ENCODE measurements at places on chromosomes 12 and 14.

DNA sequence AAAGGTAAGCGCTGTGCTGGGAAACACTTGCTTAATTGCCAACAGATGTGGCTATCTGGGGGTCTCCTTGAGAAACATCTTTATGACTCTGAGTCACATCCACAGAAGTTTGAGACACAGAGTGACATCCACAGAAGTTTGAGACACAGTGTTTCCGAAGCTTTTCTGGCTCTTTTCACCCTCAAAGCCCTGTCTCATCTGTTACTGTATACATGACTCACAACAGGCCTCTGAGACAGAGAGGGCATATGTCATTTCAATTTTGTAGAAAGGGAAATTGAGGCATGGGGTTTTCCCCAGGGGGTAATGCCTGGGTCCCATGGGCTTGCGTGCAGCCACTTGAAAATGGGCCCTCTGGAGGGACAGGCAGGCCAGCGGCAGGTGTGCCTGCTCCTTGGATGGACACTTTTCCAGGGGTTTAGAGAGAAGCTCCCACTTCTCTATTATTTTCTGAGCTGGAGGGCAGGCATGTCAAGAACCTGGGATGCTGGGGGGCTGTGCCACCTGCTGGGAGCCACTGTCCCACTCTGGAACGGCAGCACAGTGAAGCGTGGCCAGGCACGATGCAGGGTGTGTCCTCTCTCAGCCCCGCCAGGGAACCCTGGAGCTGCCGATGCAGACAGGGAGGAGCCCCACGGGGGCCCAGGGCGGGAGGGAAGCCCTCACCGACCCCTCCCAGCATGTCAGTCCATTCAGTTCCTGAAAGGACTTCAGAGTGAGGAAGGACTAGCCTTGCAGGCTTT, 111.3 kb upstream of the FKBP4 start:
- no peak for DNase-seq

- no peak for DNase-seq
These were observed 44.3 kb upstream of the RESF1 start for GRCh38 chr12:31914927-31915326.

- no peak for DNase-seq
These were observed 15.6 kb downstream of the FAM186A start for GRCh38 chr12:50380761-50381325.

GRCh38 chr14:104115131-104115600, 23.2 kb upstream of the KIF26A start:
- no peak for DNase-seq

DNA sequence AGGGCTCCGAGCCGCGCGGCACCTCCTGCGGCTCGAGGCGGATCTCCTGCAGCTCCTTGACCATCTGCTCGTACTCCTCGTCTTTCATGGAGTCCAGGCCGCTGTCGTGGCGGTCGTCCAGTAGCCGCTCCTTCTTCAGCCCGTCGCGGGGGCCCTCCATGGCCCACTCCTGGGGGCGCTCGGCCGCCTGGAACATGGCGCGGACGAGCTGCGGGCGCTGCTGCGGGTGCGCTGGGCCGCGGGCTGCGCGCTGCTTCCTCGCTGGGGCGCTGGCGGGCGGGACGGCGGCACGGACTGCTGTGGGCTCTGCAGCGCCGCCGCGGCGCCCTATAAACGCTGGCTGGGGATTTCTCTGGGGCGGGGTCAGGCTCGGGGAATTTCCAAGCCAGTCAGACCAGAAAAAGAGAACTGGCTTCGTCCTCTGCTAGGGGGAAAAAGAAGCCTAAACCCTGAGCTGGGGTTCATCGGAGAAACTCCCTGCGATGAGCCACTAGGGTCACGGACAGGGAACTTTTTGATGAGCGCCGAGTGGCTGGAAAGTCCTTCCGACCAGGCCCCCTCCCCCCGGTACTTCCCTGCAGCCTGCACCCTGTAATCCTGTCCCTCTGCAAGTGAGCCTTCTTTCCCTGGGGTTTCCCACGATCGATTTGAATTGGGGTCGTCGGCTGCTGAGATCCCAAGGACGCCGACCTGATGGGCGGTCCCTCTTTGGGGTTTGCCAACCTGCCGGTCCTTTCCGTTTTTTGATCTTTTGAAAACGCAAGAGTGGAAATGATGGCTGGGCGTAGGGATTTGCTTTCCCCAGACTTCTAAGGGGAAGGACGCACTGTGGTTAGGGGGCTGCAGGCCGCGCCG, at the start of gene NFKBIA:
NFKBIA (minus strand) TSS at position 301 of the 855 bp plus-strand sequence; CDS start at position 196, 105 bp downstream.
- DNase-seq, result peak; percentile 94

GRCh38 chr14:53947452-53948204, 9.0 kb downstream of the BMP4 start:
- DNase-seq, result no peak

GRCh38 chr14:72975770-72976169, 49.5 kb downstream of the DCAF4 start:
- DNase-seq, result no peak

DNA sequence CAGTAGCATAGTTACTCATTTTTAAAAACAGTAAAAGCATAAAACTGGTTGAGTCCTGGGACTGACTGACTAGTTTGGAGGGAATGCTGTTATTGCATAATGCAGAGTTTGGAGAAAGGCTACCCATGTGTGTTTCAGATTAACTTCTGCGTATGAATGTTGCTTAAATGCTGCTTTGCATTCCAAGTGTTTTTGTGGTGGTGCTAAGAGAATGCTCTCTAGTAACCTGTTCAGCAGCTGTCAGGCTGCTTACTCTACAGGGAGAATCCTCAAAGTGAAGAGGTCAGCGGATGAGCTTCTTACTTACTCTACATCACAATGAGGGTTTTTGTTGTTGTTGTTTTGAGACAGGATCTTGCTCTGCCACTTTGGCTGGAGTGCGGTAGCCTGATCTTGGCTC, 4.3 kb downstream of the DLST start:
- DNase-seq, result no peak

DNA sequence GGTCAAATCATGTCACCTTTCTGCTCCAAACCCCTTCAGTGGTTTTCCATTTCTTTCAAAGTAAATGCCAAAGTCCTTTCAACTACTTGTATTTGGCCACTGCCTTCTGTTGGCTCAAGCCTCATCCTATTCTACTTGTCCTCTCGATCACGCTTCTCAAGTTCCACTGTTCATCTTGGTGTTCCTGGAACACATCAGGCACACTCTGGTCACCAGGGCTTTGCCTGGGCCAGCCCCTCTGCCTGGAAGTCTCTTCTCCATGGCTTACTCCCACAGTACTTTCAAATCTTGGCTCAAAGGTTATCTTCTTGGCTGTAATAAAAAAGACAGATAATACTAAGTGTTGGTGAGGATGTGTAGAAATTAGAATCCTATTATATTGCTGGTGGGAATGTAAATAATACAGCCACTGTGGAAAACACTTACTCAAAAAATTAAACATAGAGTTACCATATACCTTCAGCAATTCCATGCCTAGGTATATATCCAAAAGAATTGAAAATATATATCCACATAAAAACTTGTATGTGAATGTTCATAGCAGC, 17.3 kb upstream of the PPFIBP1 start:
- DNase-seq, result no peak

- DNase-seq, result no peak
These were observed 174.9 kb downstream of the FOXN3 start for GRCh38 chr14:89241934-89242651.

DNA sequence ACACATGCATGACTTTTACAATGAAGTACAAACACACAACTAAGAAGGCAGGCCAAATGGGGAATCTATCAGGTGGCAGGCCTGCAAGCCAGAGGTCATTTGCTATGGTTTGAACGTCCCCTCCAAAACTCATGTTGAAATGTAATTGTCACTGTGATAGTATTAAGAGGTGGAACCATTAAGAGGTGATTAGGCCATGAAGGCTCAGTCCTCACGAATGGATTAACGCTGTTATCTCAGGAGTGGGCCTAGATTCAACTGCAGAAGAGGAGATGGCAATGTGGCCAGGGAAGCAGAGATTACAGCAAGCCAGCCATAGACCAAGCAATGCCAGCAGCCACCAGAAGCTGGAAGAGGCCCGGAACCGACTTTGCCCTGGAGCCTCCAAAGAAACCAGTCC, 13.5 kb upstream of the ACTR6 start:
- DNase-seq, result no peak

DNA sequence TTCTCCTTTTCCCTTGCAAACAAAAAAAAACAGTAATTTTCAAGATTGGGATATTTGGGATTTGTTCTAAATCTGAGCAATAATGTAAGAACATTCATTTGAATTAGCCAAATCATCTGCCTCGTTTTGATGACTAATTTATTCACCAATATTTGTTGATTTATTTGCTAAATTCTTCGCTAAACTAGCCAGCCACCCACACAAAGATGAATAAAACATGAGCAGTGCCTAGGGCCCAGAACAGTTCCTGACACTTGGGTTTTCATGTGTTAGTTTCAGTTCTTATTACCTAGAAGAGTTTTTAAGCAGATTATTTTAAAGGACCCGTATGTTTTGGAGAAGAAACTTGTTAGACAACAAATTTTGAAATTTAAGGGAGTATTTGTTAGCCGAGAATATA, 1.4 kb downstream of the ETNK1 start:
- DNase-seq, result no peak

- peak; percentile 52 for DNase-seq
These were observed 19.6 kb upstream of the LRP1-AS start for GRCh38 chr12:57166971-57167371.

DNA sequence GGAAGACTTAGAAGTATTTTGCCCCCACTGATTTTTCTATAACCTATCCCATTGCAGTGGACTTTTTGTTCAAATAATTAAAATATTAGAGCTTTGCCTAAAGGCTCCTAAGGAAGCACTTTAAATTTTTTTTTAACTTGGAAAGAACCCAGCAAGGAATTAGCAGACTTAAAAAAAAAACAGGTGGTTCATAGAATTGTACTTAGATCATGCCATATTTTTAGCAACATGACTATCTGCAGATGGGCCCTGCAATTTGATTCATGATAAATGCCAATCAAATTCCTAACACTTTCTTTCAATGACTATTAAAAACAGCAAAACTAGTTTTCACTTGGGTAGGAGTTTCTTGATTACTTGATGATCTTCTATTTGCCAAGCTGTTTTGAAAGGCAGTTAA, 11.5 kb downstream of the ADAMTS20 start:
- no peak for DNase-seq

DNA sequence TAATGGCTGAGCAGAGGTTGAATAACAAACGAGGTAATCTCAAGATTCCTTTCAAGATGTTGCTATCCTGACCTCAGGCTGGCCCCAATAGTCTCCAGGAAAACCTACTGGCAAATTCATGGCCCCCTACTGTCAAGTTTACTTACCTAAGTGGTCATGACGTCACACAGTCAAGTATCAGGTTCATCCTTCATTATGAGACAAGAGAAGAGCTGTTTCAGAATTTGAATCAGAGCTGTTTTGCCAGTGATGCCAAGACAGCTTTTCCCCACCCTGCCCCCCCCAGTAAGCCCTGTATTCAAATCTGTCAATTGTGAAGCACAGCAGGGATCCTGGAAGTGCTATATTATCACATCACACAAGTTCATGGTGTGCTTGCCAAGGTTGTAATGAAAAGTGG, 509.6 kb downstream of the NOVA1 start:
- no peak for DNase-seq

DNA sequence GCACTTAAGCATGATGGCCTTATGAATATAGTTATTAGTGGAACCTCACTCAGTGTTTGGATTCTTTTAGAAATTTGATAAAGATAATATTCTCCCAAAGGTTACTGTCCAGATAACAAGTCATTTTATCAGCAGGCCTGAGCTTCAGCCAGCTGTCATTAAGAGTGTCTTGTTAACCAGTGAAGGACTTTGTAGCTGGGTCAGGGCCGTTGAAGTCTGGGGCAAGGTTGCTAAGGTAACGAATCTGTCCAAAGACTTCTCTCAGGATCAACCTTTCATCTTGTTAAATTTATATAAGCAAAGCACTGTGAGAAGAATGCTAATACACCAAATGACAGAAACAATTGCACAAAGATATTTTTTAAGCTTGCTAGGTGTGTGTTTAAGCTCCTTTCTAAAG, 271.3 kb upstream of the TMPO start:
- no peak for DNase-seq

DNA sequence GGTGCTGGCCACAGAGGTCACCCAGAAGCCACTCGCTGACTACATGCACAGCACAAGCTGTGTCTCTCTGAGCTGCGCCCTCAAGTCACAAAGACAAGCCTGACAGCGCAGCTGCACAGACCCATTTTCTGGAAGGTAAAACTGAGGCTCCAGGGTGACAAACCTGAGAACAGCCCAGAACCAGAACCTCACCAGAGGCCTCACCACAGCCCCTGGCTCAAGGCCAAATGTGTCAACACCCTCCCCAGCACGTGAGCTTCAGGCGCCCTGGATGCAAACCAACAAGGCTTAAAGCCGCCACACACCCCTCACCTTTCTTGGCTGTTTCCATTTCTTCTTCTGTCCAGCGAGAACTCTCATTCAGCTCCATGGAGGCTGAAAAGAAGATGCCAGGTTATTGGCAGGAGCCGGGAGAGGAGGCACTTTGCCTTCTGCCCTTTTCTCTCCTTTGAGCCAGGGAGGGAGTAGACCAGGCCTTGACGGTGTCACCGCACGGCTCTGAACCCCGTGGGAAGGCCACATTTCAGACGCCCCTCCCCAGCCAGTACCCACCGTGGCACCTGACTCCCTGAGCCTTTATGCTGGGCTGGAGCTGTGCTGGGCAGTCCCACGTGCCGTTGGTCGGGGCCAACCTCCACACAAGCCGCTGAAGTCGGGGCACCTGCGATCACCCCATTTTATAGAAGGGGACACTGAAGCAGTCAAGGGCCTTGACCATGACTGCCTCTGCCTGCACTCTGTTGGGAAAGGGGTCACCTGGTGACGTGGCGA, 103.1 kb downstream of the RFLNA start:
- DNase-seq, result no peak

- no peak for DNase-seq
These were observed 288.5 kb upstream of the GARIN2 start for GRCh38 chr14:66900719-66901118.

- no peak for DNase-seq
These were observed 60.8 kb upstream of the RIMBP2 start for GRCh38 chr12:130776857-130777339.

DNA sequence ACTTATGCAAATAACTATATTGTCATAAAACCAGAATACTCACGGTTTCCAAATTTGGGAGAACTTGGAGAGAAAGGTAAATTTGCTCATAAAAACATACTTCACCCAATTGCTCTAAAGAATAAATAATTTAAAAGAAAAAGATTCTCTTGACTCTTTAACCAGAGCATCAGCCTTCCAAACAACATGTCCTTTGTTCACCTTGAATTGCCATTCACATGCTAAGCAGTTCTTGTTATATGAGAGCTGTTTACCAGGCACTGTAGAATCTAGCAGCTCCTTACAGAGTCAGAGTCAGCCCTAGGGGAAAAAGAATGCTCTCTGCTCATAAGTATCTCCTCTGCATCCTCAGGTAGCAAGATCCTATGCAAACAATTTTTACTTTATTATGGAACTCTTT, 10.2 kb downstream of the SLCO1A2 start:
- no peak for DNase-seq

Measured in common myeloid progenitor, CD34-positive (primary cell).